ENCODE measurements at places on chromosomes 1 and 21. TPM values are rescaled to one million over a fixed set of nuclear protein-coding genes. Genes with fewer than 3 reads are reported as not detected.

Gene LCE2A
- total RNA-seq = not detected

- DNase-seq = no peak
Measured at GRCh38 chr1:217029281-217030157, 306.3 kb upstream of the ESRRG start.

Gene AIRE
- not detected for total RNA-seq

- DNase-seq = no peak
Measured at GRCh38 chr1:15756143-15757015, 2.2 kb upstream of the FBLIM1 start.

GRCh38 chr1:248696261-248696660 is 6.3 kb downstream of the OR14I1 start:
- DNase-seq = peak; percentile 31

GRCh38 chr21:8991968-8992621 is 1529.3 kb upstream of the TPTE start:
- no peak for DNase-seq

DNA sequence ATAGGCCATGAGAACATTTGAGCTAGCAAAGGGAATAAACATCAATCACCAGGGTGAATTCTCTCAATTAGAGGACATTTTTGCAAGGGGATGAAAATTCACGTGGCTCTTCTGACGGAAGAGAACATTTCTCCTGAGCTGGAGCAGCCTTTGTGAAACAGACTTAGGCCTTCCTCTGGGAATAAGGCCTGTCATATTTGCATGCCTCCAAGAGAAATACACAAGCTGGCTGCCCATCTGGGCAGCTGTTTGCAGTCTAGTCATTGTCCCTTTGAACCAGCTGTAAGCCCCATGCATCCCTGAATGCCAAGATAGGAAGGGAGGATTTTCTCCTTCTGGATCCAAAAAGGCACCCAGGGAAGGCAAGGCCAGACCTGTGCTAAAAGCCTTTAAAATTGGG is 5.5 kb downstream of the LEMD1 start:
- DNase-seq = no peak

- DNase-seq = peak; percentile 89
Measured at GRCh38 chr1:197902454-197903195, at the start of gene C1orf53. TSS of gene C1orf53 (plus strand) at chr1:197902630. CDS start at chr1:197902650, 20 bp downstream.

DNA sequence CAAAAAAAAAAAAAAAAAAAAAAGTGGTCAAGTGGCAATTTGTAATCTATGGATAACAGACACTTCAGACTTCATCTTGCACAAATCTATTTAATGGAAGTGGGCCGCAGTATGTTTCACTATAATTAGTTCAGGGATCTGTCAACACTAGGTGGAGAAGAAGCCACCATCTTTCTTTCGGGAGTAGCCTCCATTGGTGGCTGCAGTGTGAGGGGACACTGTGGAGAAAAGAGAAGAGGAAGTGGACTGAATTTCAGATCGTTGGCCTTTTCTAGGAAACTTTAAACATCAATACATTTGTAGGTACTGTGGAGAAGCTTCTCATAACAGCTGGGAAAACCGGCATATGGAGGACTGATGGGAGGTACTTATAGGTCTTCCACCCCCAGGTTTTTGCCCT is 8.0 kb upstream of the ELAPOR1 start:
- DNase-seq = no peak

GRCh38 chr1:27057389-27057788 is 44.7 kb upstream of the TENT5B start:
- DNase-seq = no peak

Gene DCST1
- total RNA-seq = not detected

DNA sequence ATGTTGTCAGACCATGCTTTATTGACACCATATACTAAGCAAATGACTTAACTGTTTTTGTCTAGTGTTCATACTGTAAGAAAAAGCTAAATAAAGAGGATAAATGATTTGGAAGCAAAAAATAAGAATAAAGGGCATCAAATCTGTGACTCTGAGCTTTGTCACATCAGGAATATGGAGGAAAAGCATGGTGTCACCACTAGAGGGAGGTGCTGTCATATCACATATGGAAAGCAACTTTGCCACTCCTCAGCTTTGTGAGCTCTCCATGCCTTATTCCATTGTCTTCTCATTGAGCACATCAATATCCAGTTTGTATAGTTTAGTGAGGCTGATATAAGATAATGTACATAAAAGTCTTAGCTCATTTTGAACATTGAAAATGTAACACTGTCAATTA is 20.8 kb upstream of the GBP1 start:
- DNase-seq = peak; percentile 78

Gene ATP13A2
- 55.6 TPM for total RNA-seq

Gene SLC6A9
- total RNA-seq = 31.4 TPM

GRCh38 chr1:226082587-226082917 is 20.0 kb downstream of the H3-3A start:
- DNase-seq = no peak

- DNase-seq = no peak
Measured at GRCh38 chr1:151535326-151536271, 4.5 kb upstream of the TUFT1 start.

DNA sequence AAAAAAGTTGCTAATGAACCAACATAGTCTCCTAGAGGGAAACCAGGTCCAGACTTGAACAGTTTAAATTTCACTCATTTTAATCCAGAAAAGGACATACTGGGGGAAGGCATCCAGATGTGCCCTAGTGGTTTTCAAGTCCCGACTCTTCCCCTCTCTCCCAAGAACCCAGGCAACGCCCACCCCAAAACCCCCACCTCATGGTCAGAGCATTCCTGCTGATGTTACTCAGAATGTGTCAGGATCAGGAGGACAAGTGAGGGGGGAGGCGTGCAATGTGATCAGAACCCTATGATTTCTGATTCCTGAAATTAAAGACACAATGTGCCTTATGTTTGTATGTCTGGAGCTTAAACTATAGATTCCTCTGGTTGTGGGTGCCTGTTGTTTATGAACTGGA is 1.6 kb upstream of the CTSK start:
- no peak for DNase-seq

DNA sequence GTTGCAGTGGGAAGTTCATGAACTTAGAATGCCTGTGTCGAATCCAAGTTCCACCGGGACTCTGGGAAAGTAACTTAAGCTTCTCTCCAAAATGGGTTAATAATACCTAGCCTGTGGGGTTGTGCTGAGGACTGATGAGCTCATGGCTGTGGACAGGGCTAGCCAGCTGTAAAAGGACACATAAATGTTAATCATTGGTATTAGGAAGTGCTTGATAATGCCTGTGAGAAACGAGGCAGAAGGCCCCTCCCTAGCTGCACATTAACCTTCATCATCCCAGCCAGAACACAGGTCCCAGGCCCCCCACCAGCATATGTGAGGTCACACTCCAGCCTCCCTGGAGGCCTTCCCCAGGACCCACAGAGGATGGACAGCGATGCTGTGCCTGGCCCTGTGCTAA is 789 bp upstream of the GJB4 start:
- DNase-seq = no peak

- DNase-seq = peak; percentile 1
Measured at GRCh38 chr1:95532335-95532734, 298.3 kb downstream of the RWDD3 start.

GRCh38 chr1:94117259-94117851 is 3.6 kb downstream of the ABCA4 start:
- DNase-seq = no peak

DNA sequence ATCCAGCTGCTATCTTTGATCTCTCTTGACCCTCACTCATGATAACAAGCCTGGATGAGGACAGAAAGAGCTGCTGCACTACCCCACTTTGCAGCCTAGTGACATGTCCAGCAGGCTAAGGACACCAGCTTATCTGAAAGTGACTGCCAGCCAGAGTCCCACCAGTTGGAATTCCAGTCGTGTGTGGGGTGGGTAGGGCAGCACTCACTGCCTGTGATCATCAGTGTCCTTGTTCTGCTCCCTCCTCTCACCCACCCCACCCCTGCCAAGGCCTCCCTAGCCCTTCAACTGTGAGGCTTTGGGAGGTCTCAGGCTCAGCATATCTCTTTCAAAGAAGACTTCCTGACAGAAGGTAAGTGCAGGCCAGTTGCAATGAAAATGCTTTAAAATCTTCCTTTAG is 15.5 kb upstream of the NMNAT2 start:
- no peak for DNase-seq

GRCh38 chr1:182670032-182670749 is 14.2 kb downstream of the RGS8 start:
- no peak for DNase-seq

Gene SELL
- not detected for total RNA-seq

Gene SPRR2F
- total RNA-seq = not detected

DNA sequence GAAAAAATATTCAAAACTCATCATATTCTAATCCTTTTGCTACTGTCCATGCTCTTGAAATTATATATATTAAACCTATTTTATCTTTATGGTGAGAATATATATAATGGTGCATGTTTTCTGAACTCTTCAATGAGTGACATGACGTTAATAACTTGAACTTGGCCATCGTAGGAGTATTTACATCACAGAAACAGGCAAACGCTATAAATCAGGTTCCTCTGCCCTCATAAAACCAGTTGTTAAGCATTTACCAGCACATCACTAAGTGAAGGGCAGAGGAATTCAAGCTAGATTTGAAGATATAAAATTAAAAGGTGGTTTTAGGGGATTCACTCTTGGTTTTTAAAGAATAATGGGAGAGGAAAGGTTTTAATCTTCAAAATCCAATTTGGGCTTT is 20.5 kb downstream of the NID1 start:
- DNase-seq = no peak

DNA sequence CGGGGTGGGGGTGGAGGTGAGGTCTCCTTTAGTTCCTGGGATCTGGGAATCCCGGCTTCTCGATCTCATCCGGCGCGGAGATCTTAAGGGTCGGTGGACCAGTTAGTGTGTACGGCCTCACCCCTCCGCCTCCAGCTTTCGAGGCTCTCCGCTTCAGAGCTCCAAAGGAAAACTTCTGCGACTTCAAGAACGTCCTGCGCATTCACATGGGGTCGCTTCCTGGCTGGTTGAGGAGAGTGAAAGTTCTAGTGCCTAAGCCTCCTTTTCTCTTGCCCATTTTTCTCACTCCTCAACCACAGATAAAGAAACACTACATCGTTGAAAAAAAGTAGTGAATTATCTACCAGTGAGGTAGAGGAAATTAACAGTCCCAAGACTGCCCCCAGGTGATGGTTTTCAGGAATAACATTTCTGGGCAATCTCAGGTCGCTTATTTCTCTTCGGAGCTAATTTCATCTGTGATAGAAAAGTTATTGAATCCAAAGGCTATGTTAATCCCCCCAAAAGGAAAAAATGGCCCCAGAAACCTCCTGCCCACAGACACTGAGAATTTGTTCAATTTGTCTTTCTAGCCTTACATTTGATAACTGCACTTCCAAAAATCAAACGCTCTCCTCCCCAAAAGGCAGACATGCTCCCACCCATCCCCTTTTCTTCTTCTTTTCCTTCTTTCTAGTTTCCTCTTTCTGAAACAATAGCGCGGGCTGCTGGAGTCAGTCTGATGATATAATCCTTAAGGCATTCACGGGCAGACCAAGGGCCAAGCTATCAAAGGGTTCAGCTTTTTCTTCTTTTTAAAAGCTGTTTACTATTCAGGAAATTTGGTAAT is 20.6 kb upstream of the TBX15 start:
- DNase-seq = peak; percentile 71

GRCh38 chr21:38683222-38683621 is 122.5 kb upstream of the ETS2 start:
- DNase-seq = no peak

DNA sequence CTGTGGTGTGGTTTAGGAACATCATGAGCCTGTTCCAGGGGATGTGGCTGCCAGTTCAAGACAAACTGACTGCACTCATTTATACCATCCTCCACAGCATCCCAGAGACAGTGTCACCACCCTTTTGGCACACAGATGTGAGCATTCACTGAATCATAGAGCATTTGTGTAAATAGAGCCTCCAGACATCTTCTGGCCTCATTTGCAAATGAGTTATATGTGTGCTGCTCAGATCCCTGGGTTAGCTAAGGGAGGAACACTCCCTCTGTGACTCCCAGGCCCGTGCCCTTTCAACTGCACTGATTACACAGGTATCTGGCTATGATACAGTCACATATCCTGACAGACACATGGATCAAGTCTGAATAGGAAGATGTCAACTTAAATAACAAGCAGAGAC is 351.5 kb upstream of the PLD5 start:
- no peak for DNase-seq

Gene DMRTA2
- 0.28 TPM for total RNA-seq

DNA sequence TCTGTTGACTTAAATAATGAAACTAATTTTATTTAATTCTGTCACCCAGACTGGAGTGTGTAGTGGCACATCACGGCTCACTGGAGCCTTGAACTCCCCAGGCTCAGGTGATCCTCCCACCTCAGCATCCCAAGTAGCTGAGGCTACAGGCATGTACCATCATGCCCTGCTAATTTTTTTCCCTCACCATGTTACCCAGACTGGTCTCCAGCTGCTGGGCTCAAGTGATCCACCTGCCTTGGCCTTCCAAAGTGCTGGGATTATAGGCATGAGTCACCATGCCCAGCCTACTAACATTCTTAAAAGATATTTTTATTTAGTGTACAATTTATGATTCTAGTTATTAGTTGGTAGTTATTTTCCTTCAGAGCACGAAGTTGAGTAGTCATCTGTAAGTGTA is 49.5 kb downstream of the NRDC start:
- DNase-seq = no peak

- DNase-seq = no peak
Measured at GRCh38 chr1:246558041-246558440, 8.0 kb downstream of the TFB2M start.

Gene LENEP
- total RNA-seq = 1.7 TPM

- DNase-seq = no peak
Measured at GRCh38 chr1:110951161-110951560, 12.6 kb downstream of the LRIF1 start.

GRCh38 chr1:94608142-94608851 is 66.7 kb upstream of the F3 start:
- no peak for DNase-seq

DNA sequence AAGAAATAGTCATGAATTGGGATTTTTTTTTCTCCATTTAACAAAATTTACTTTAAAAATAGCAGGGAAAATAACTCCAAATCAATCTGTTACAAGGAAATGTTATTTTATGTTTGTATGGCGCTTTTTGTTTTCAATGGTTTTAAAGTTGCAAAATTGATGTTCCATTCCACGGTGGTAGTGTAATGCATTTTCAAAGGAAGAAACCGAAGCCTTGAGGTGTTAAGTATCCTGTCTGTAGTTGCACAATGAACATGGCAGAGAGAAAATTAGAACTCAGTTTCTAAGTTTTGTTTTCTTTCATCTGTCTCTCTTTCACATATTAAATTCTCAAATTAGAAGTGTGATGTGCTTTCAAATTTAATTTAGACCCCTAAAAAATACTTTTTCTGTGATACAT is 841.8 kb downstream of the USP25 start:
- DNase-seq = no peak
